ENCODE measurements at places on chromosomes 1 and 21.

DNA sequence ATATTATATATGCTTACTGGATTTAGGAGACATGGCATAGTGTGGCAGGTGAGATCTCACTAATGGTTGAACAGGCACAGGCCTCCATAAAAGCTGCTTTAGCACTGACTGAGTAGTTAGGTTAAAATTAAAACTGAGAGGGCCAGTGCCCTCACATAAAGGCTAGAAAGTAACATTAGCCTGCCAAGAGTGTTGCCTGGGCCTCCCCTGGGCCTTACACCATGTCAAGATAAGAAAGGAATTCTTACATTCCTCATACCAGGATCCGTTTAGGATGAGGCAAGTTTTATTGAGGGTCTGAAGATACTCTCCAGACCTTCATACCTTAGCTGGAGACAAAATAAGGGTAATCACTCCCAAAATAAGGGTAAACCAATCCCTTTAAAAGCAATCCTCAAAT lies 1011.8 kb downstream of the PLA2G4A start:
- no peak for DNase-seq

- DNase-seq: no peak
Observed at GRCh38 chr1:25026730-25027450, 96.8 kb upstream of the RUNX3 start.

- no peak for DNase-seq
Observed at GRCh38 chr1:169456029-169456428, 28.8 kb upstream of the CCDC181 start.

DNA sequence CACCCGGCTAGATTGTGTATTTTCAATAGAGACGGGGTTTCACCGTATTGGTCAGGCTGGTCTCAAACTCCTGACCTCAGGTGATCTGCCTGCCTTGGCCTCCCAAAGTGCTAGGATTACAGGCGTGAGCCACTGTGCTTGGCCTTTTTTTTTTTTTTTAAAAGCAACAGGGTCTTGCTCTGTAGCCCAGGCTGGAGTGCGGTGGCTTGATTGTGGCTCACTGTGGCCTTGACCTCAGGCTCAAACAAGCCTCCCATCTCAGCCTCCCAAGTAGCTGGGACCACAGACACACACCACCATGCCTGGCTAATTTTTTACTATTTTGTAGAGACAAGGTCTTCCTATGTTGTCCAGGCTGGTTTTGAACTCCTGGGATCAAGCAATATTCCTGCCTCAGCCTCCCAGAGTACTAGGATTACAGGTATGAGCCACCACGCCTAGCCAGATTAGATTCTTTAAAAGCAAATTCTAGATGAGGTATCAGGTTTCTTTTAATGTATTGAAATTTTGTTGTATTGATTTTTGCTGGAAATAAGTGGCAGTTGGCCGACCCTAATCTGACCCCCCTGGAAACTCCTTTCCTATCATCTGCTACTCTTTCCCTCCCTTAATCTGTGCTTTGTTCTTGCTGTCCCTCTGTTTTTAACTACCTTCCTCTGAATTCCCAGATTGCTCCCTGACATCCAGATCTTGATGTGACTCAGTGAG lies 26.6 kb downstream of the ZFYVE9 start:
- DNase-seq: no peak
